Activated CD4-positive, CD25-positive, alpha-beta regulatory T cell (primary cell): ENCODE measurements at places on chromosomes 12 and 14.

- no peak for DNase-seq
These were observed 117.8 kb upstream of the HIF1A start for GRCh38 chr14:61577506-61577931.

- DNase-seq: no peak
These were observed 27.2 kb upstream of the PTPRB start for GRCh38 chr12:70664465-70664881.

DNA sequence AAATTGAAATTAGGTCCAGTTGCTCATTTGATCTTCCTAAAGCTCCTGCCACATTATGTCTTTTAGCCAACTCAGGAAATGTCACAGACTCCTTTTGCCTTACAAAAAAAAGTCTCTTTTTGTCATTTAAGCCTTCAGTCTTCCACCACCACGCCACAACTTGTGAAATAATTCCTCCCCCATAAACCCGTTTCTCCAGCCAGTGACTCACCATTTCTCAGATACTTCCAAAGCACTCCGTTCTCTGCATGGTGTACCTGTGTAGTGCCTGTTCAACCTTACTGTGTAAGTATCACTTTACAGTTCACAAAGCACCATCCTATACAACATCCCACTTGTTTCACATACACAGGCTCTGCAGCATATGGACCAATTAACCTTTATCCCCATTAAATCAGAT lies 139.5 kb upstream of the AEBP2 start:
- no peak for DNase-seq

DNA sequence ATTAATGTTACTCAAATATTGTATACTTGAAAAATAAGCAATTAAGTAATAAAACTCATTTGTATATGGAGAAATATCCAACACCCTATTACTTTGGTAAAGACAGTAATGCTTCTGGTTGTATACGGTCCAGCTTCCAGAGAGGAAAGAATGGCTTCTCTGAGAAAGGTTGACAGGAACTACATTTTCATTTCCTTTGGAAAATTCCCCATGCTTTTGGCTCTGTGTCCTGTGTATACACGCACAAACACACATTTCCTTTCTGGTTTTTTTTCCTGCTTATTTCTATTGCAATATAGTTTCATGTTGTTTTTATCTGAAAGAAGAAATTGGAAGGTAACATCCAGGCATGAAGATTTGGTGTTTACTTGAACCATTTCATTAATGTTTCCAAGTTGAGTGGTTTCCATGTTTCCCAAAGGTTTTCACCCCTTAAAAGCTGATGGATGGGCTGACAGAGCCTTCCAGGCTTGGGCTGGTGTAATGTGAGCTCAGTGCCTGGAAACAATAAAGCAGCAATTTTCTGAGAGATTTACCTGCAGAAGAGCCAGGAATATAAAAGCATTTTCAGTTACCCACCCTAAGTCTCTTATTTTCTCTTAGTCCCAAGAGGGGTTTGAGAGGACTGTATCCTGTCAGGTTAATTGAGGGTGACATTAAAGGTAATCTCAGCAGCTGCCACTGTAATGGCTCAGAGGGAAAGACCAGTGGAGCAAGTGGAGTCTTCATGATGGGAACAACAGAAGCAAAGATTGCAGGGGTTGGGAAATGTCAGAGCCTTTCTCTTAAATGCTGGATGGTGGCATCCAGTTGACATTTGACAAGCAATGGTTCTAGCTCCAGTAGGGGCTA lies 33.4 kb upstream of the TMTC1 start:
- DNase-seq: no peak

GRCh38 chr12:52522346-52523011 lies 2.3 kb upstream of the KRT5 start:
- DNase-seq: no peak

DNA sequence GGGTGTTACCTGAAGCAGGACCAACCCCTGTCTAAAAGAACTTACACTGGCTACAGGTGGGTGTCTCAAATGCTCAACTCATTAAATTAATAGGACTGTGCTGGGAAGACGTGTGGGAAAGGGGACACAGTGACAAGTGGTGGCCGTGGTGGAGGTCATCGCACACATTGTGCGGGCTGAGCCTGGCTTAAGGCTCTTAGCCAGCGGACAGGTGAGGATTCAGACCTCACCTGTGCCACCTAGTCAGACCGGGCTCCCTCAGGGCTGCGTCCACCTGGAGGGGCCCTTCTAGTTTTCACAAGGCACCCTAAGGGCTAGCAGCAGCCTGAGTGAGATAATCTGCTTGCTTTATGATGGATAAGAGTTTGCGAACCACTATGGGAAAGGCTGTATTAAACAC lies 125.2 kb upstream of the FKBP4 start:
- DNase-seq: no peak

- DNase-seq: no peak
These were observed 91.6 kb downstream of the DHRS2 start for GRCh38 chr14:23727566-23728335.

DNA sequence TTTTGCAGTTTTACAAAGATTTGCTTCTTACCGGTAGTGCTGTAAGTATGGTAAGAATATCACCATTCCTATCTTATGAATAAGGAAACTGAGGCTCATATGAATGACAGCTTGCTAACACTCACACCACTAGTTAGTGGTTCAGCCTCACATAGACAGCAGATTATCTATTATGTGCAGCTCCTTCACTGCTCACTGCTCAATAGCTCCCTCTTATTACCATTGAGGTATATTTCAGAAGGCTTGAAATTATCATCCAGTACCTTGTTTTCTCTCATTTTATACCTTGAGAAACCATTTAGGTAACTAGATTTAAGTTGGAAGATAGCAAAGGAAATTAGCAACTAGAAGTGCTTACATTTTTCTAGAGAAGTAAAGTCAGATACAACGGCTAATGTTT lies 15.5 kb downstream of the RIC8B start:
- no peak for DNase-seq

- DNase-seq: no peak
These were observed 80.8 kb downstream of the MNAT1 start for GRCh38 chr14:60815371-60815770.

- no peak for DNase-seq
These were observed 11.5 kb upstream of the PCED1B start for GRCh38 chr12:47067771-47068431.

- DNase-seq: no peak
These were observed 351.6 kb upstream of the TBX3 start for GRCh38 chr12:115035535-115036107.

DNA sequence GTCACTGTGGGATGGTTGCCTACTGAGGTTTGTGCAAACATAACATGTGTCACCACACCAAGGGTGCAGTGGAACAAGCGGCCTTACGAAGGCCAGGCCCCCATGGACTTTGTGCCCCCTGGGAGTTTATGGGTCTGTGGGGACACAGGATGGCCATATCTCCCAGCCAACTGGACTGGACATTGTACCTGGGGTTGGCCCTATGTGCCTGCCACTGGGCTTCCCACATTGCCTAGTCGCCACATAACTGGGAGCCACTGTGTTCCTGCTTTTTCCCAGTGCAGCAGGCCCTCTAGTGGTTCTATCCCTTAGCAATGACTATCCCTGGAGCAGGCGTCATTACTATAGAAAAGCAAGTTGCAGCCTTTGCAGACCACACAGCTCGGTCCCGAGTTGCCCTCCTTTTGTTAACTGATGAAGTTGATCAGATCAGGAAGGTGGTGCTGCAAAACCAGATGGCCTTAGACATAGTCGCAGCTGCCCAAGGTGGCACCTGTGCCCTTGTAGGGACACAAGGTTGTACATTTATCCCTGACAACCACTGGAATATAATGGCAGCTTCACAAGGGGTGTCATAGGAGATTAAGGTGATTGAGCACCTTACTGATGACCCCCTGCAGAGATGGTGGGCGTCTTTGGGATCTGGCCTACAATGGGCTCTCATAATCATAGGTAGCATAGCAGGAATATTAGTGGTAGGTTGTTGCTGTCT lies 15.2 kb upstream of the RNASE12 start:
- no peak for DNase-seq

- no peak for DNase-seq
These were observed 15.4 kb upstream of the IFI27L2 start for GRCh38 chr14:94144765-94145164.

- DNase-seq: no peak
These were observed 170.9 kb upstream of the RTL1 start for GRCh38 chr14:101074196-101075024.

GRCh38 chr14:66483322-66483721 lies 2.8 kb upstream of the CCDC196 start:
- DNase-seq: no peak

GRCh38 chr14:94681300-94682060 lies 69.3 kb downstream of the SERPINA3 start:
- no peak for DNase-seq

GRCh38 chr14:75427126-75427481 lies 718 bp upstream of the JDP2 start:
- DNase-seq: no peak

GRCh38 chr14:69535230-69535848 lies 39.3 kb downstream of the CCDC177 start:
- no peak for DNase-seq

- no peak for DNase-seq
These were observed 98.2 kb downstream of the BTG1 start for GRCh38 chr12:92047393-92047826.

DNA sequence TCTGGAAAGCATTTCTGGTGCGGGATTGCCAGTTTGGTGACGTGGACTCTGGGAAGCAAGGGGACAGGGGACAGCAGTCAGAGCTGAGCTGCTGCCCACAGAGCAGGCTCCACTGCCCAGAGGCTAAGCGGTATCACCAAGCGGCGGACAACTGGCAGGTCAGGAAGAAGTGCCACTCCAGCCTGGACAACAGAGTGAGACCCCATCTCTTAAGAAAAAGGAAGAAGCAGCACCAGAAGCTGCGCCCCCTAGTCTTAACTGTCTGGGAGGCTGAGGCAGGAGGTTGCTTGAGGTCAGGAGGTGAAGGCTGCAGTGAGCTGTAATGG lies 31.8 kb upstream of the MMP17 start:
- no peak for DNase-seq

GRCh38 chr12:5204831-5205230 lies 161.2 kb downstream of the KCNA5 start:
- DNase-seq: no peak

DNA sequence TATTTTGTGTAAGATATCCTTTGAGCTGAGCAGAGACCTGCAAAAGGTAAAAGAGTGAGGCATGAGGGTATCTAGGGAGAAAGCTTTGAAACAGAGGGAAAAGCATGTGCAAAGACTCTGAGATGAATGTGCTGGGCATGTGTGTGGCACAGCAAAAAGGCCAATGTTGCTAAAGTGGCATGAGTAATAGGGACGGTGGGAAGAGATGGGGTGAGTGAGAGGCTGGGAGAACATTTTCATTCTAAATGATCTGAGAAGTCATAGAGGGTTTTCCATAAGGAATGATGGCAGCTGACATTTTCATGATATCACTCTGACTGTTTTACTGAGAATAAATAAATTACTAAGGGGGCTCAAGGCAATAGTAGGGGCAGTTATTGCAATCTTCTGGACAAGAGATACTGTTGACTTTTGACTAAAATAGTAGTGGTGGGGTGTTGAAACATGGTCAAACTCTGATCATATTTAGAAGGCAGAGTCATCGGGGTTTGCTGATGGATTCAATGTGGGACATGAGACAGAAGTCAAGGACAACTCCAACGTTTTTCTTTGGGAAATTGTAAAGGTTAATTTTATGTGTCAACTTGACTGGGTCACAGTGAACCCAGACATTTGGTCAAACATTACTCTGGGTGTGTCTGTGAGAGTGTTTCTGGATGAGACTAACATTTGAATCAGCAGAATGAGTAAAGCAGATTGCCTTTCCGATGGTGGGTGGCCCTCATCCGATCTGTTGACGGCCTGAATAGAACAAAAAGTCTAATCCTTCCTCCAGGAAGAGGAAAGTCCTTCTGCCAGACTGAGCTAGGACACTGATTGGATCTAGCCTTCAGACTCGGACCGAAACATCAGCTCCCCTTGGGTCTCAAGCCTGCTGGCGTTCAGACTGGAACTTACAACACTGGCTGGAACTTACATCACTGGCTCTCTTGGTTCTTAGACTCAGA lies 193.9 kb upstream of the PLXNC1 start:
- DNase-seq: no peak

DNA sequence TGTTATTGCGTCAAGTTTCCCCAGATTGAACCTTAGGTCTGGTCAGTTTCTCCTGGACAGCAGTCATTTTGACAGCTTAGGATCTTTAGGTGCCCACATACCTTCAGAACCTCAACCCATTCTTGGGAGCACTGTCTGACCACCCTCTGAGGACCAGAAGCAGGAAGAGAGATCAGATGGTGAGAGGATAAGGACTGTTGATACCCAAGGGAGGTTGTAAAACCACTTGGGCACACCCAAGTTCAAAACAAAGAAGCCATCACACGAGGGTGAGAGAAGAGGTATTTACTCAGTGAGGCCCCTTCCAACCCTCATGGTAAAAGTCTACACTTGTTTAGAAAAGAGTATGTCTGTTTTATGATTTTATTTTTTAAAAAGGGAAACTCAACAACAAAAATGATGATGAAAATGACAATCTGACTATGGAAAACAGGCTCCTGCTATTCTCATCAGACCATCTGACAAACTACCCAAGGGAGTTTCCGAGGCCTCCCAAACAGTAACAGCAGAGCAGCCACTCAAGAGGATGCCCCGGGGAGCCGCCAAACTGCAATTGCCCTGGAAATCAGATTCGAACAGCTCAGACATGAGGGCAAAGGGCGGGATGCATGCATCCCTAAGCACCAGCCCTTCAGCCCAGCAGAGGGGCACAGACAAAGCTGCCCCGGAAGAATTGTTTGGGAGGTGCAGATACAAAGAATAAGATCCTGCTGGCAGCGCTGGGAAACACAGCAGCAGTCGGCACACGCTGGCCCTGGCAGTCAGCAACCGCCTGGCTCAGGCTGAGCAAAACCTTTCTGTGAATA lies 162.6 kb upstream of the PLEKHG7 start:
- no peak for DNase-seq

DNA sequence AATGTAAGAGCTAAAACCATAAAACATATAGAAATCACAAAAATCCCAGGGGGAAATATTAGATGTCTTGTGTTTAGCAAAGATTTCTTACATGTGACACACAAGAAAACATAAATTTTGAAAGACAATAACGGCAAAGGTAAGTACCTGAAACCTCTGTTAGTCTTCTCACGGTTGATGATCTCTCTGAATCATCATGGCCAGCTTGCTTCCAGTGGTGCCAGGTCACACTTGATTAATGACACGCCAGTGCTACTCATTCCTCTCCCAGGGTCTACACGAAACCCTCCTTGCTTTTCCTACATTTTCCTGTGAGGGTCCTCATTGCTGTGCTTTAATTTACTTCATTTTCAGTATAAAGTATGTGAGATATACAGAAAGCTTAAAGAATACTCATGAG lies 114.4 kb upstream of the PARP11 start:
- DNase-seq: no peak
